ENCODE measurements at places on chromosomes 5 and 9. TPM values are rescaled to one million over a fixed set of nuclear protein-coding genes. Genes with fewer than 3 reads are reported as not detected.

DNA sequence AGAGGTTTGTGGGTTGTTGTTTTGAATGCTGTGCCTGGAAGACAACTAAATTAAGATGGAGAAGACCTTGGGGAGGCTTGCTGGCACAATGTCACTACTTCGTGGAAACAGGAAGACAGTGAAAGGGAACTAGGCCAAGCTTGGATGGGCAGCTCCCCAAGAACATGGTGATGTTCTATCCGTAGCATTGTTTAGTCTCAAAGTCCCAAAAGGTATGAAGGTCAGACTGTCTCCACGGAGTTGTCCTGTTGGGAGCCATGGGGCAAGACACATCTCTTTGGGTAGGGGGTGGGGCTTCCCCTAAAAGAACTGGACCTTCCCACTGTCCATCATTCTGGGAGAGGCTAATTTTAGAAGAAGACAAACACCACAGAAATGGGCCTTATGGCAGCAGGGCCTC, 140.5 kb downstream of the ENTREP1 start:
- DNase-seq: no peak

DNA sequence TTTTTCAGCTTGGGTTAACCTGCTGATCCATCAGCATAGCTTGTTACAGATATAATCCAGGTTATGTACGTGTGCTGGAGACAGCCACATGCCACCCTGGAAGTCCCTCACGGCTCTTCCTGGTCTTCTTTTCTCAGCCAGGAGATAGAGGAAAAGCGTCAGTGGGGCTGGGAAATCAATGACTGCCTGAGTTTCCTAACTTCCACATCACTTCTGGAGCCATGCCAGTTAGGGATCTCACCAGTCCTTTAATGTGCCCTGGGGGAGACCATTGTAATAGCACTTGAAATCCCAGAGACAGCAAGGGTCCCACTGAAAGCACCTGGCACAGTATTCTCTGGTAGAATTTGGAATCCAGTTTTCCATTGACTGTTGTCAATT, 29.2 kb downstream of the ANXA2R start:
- DNase-seq: no peak

DNA sequence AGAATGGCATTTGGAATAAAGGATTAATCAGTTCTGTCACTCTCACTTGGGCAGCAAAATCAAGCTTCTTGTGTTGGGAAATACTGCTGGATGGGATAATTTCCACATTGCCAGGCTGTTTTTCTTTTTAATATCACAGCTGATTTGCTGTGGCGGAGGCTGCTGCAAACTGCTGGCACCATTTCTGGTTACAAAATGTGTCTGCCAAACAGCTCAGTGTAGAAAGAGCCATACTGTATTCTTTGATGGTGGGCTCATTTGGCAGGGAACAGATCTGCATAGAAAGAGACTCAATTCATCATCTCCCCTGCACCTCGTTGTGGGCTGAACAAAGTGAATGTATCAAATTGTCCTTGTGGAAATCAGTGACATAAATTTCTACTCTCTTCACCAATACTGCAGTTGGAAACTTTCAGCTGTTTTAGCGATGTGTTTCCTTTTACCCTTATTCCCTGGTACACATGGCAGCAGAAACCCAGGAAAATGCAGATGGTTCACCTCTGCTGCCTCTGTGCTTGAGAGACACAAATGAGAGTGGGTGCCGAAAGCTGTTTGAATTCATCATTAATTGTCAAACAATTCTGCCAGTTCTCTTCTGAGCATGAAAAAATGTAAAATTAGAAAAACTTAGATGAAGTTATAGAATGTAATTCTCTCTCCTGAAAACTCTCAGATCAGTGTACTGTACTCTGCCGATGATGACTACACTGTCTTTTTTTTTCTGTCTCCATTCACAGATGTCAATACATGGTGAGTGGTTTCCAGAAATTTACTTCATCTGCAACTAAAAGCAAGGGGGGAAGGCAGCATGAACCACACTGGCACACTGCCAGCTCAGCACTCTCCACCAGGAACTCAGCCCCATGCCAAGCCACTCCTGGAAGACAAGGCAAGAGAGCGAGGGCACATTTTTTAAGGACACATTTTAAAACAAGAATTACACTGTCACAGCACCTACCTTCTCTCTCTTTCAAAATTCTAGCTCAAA, 75.0 kb downstream of the HMHB1 start:
- peak; percentile 7 for DNase-seq

- no peak for DNase-seq
Measured at GRCh38 chr9:80538976-80539375, 967.2 kb downstream of the TLE4 start.

- DNase-seq: no peak
Measured at GRCh38 chr5:41797662-41798061, 72.6 kb downstream of the OXCT1 start.

DNA sequence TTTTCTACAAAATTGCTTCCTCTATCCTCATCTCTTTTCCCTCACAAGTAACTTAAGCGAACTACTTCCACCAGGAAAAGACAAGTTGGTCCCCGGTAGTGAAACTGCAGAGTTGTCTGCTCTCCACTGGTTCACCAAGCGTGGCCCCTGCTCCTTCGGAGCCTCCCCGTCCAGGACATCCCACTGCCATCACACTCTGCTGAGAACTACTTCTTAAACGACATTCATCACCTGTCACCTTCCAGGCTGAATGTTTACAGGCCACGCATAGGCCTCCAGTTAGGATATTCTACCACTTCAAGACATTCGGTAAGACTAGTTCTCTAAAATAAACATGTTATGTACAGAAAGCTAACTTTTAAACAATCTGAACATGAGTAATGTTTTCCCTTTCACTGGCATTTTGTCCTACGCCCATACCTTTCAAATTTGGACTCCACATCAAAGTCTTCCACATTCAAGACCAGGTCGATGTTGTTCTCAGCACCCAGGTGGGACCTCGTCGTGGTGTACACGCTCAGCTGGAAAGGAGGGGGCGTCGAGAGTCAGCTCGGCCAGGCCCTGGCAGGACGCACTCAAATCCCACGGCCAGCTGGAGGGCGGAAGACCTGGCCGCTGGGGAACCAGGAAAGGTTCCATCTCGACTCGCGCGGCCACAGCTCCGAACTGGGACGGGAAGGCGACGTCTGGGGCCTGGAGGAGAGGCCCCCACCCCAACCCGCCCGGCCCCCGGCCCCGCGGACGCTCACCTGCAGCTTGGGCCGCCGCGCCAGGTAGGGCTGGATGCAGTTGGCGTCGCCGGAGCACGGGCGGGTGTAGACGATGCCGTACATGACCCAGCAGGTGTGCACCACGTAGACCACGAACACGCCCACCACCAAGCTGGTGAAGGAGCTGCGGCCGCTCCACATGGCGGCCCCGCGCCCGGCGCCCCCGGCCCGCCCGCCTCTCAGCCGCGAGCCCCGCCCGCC, 683 bp downstream of the CLPTM1L start:
- no peak for DNase-seq

GRCh38 chr9:132762896-132763295, 92.6 kb downstream of the GTF3C4 start:
- no peak for DNase-seq

- no peak for DNase-seq
Measured at GRCh38 chr9:101342595-101342994, 42.2 kb downstream of the BAAT start.

- DNase-seq: no peak
Measured at GRCh38 chr5:82147860-82148573, 130.1 kb downstream of the RPS23 start.

- DNase-seq: no peak
Measured at GRCh38 chr5:38650946-38651345, 94.5 kb upstream of the LIFR start.

GRCh38 chr9:98774746-98775145, 21.6 kb downstream of the ANKS6 start:
- DNase-seq: no peak

DNA sequence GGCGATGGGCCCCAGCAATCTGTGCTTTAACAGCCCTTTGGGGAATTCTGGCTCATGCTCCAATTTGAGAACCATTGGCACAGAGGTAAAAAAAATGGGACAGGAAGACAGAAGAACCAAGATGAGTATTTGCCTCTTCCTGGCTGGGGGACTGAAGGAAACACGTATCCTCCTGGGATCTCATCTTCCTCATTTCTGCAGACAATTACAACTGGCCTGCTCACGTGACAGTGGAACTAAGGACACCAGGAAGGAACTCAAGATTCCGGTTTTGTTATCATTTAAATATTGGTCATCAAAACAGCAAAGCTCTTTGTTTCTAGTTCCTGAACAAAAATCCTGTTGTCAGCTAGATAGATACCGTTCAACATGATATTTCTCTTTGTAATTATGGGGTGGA, 216.0 kb upstream of the DAP start:
- no peak for DNase-seq

DNA sequence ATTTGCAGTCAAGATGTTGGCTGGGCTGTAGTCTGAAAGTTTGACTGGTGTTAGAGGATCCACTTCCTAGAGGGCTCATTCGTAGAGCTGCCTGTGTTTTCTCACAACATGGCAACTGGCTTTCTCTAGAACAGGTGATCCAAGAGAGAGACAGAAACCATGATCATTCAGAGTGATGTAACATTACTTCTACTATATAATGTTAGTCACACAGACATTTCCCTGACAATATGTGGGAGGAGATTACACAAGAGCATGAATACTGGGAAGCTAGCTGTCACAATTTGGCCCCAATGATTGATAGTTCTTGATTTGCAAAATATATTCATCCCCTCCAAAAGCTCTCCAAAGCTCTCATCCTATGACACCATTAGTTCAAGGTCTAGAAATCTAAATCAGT, 10.9 kb upstream of the TMEM161B start:
- no peak for DNase-seq

- no peak for DNase-seq
Measured at GRCh38 chr9:96256800-96257199, 45.2 kb downstream of the HSD17B3 start.

DNA sequence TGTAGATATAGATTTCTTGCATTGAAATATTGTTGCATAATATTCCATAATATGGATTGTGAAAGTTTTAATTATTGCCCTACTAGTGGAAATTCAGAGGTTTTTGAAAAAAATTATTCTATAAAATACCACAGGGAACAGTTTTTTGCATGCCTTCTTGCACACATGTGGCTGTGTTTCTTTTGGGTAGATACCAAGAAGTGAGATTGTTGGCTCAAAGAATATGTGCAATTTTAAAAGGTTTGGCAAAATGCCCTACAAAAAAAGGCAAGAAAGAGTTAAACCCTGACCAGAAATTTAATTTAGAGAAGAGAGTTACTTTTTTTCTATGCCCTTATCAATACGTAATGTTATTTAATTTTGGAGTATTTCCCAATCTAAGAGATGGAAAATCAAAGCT, 270.8 kb upstream of the DAPK1 start:
- no peak for DNase-seq

- no peak for DNase-seq
Measured at GRCh38 chr5:93092349-93093105, 488.5 kb downstream of the NR2F1-AS1 start.

GRCh38 chr5:53501054-53501453, 20.6 kb downstream of the FST start:
- no peak for DNase-seq

PCA3 gene
- total RNA-seq: not detected

SLC36A2 gene
- total RNA-seq: not detected

KCNV2 gene
- not detected for total RNA-seq

ACTBL2 gene
- total RNA-seq: not detected

Data from thoracic aorta (tissue), 2 donors.